Activated CD8-positive, alpha-beta T cell treated with anti-CD3 and anti-CD28 coated beads for 36 hours (primary cell): ENCODE measurements at places on chromosomes 12 and 14. TPM values are rescaled to one million over a fixed set of nuclear protein-coding genes. Genes with fewer than 3 reads are reported as not detected.

GRCh38 chr12:87233671-87234070, 795.5 kb downstream of the C12orf50 start:
- DNase-seq: no peak

DNA sequence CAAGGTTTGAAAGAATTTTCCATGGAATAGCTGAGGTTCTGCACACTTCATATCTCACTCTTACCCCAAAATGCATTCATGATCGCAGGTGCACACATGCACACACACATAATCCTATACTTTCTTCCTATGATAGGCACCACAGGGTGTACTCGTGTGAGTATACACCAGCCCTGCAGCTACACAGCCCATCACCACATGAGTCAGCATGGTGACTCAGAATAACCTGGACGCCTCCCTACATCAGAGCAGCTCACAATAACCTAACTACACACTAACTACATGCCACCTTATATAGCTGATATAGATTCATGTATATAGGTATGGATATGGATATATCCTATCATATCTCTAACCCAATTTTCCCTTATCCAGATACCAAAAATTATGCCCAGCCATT, 850.2 kb upstream of the TMEM132C start:
- DNase-seq: no peak

DNA sequence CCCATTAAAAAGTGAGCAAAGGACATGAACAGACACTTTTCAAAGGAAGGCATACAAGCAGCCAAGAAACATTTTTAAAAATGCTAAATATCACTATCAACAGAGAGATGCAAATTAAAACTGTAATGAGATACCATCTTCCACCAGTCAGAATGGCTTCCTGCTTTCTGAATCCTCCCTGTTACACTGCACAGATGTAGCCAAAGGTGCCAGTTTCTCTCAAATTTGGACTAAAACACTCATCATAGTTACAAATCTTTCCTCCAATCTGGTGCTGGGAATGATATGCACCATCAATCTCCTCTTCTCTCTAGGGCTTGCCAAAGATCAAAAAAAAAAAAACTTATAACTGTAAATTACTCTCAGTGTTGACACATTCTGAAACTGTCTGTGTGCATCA, 311.8 kb upstream of the CLEC14A start:
- DNase-seq: no peak

GRCh38 chr12:126567016-126567415, 1501.8 kb downstream of the AACS start:
- DNase-seq: no peak

- DNase-seq: no peak
Observed at GRCh38 chr14:75842551-75842950, 139.2 kb downstream of the TGFB3 start.

DNA sequence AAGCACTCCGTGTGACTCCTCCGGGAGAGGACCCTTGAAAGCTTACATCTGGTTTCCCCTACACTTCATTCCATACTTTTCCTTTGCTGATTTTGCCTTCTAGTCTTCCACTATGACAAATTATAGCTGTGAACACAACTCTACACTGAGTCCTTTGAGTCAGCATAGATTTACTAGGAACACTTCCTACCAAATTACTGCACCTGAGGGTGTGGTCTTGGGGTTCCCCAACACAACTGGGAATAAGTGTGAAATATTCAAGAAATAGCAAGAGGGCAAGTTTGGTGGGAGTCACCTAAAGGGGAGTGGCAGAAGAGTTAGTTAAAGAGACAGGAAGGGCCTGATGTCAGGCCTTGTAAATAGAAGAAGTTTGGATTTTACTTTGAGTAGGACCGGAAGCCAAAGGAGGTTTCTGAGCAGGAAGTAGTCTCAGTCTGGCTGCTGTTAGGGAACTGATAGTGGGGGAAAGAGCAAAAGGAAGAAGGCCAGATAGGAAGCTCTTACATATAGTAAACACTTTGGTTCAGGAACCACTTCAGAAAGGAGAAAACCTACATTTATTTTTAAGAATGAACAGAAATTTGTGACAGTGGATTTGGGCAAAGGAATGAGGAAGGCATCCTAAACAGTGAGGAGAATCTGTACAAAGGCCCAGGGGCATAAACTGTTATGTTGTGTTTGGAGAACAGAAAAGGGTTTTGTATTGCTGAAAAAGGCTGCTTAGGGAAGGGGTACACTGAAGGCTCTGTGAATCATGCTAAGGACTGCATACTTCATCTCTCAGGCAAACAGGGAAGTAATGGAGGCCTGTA, 14.2 kb downstream of the SEL1L start:
- no peak for DNase-seq

Gene PRB2
- not detected for total RNA-seq
